Thoracic aorta (tissue), 2 donors: ENCODE measurements at places on chromosomes 1 and 21. TPM values are rescaled to one million over a fixed set of nuclear protein-coding genes. Genes with fewer than 3 reads are reported as not detected.

The LCE1B gene
- not detected for total RNA-seq

The LCE7A gene
- not detected for total RNA-seq

The SPRR2F gene
- not detected for total RNA-seq

The LMX1A gene
- total RNA-seq = not detected

DNA sequence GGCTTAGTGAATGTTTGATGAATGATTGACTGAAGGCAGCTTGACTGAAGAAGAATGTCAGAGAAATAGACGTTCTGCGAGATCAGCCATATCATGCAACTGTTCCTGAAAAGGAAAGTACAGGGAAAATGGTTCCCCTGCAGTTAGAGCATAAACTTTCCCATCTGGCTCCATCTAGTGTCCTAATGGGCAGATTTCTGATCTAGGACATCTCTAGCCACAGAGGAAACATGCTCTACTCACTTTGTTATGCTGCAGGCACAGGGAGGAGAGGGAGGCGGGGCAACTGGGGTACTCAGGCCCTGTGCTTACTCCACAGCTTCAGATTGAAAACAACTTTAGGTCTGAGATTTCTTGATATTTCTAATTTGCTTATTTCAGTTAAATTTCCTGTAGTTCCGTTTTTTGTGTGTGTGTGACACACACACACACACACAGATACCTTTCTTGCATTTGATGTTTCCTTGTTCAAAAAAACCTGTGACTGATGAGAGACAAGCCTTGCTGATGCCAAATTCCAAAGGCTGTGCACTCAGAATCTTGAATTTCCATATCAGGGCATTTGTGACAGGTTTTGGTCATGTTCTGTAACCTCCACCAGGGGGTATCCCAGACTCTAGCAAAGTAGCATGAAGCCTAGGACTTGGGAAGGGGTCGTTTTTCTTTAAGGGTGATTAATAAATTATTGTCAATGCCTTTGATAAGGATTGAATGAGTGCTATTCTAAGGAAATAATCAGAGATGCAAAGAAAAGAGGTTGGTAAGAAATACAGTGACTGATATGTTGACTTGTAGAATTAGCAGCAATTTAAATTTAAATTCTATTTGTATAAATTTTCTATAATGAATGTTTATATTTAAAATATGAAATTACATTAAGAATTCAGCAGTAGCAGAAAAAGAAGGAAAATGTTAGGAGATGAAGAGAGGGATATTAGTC is 139.7 kb upstream of the BEND5 start:
- no peak overlapping the region for H3K27ac ChIP-seq
- no peak for DNase-seq
- H3K36me3 ChIP-seq = no peaks in the 10 kb centered on the region

GRCh38 chr21:30620080-30620479 is 347 bp upstream of the KRTAP20-4 start:
- H3K27ac ChIP-seq = no peak overlapping the region
- H3K36me3 ChIP-seq = no peaks in the 10 kb centered on the region
- no peaks in the 10 kb centered on the region for H3K27me3 ChIP-seq
- no peaks in the 10 kb centered on the region for H3K4me1 ChIP-seq

DNA sequence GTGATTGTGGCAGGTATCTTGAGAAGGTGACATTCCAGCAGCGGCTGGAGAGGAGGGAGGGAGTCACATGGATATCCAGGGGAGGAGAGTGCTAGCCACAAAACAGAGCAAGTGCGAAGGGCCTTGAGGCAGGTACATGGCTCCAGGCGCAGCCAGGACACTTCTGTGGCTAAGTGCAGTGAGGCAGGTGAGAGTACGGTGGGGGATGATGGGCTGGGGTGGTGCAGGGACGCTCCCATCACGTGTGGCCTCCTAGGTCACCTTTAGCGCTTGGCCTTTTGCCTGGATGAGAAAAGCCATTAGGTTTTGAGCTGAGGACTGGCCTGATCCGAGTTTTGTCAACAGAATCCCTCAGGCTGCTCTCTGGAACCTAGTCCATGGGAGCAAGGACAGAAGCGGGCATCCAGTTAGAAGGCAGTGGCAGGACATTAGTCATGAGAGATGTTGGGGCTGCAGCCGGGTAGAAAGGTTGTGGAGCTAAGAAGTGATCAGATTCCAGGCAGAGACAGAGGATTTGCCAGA is 31.6 kb downstream of the SMYD2 start:
- no peaks in the 10 kb centered on the region for H3K27me3 ChIP-seq
- no peak overlapping the region for H3K27ac ChIP-seq
- H3K4me3 ChIP-seq = no peak overlapping the region

DNA sequence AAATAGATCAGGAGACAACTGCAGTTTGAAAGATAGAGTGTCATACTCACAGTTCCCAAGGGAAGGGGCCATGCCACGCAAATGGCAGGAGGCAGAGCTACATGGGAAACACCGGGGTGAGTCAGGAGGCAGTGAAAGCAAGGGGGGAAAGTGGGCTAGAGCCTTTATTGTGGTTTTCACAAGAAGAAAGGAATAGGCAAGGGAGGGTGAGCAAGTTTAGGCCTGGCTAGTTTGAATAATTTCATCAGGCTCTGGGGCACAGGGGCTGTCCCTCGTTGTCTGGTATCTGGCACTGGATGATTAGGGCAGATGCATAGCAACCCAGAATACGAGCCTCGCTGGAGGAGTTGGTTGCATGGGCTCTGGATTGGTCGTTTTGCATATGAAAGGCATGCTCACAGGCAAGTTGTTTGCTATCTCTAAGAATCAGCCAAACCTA is 17.0 kb upstream of the ITLN2 start:
- no peak overlapping the region for H3K4me3 ChIP-seq
- no peak for DNase-seq
- H3K27me3 ChIP-seq = no peaks in the 10 kb centered on the region
- no peaks in the 10 kb centered on the region for H3K36me3 ChIP-seq
- no peaks in the 10 kb centered on the region for H3K4me1 ChIP-seq
- no peak overlapping the region for H3K27ac ChIP-seq

DNA sequence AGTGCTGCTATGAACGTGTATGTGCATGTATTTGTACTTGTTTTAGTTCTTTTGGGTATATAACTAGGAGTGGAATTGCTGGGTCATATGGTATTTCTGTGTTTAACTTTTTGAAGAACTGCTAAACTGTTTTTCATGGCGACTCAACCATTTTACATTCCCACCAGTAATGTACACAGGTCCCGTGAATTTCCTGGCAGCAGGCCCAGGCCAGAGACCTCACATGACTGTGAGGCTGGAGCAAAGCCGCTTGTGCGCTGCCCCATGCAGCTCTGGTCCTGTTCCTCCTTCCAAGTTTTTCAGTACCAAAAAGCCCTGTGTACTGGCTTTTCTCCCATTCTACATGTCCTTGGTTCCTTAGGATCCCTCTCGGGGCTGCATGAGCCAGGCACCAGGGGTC is 29.6 kb downstream of the ACOT11 start:
- H3K4me1 ChIP-seq = peaks cover 28% of the 10 kb centered on the region
- no peak overlapping the region for H3K4me3 ChIP-seq
- peak overlapping the region; percentile 68 for H3K27ac ChIP-seq
- DNase-seq = no peak
- no peaks in the 10 kb centered on the region for H3K36me3 ChIP-seq
- no peaks in the 10 kb centered on the region for H3K27me3 ChIP-seq

GRCh38 chr1:235873045-235873444 is 6.3 kb upstream of the LYST start:
- H3K27ac ChIP-seq = no peak overlapping the region
- no peak for DNase-seq
- H3K4me3 ChIP-seq = no peak overlapping the region

GRCh38 chr1:168443899-168444298 is 99.9 kb downstream of the XCL2 start:
- H3K36me3 ChIP-seq = no peaks in the 10 kb centered on the region
- no peak for DNase-seq
- H3K4me3 ChIP-seq = no peak overlapping the region
- no peaks in the 10 kb centered on the region for H3K4me1 ChIP-seq
- no peaks in the 10 kb centered on the region for H3K27me3 ChIP-seq

DNA sequence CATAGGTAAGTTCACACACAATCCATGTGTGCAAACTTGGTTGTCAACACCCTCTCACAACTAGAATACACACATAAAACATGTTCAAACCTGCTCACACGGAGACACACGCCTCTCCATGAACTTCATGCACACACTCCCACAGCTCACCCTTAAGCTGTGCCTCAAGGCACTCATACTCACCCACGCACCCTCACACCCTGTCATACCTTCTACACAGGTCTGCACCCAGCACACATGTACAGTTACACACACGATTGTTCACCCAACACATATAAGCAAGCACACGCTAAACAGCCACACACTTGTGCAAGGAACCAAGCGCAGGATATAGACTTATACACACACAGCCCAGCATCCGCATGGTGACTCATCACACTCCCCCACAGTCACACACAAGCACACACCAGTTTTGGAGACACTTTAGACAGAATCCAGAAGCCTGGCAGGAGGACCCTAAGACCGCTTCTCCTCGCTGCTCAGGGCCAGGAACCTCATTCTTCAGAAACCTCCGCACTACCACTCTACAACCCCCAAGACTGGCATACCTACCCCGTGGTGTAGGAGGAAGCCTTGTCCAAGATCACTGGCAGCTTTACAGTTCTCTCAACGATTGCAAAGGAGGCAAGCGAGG is 58.7 kb upstream of the ZC3H12A start:
- H3K27ac ChIP-seq = no peak overlapping the region
- no peak for DNase-seq
- no peaks in the 10 kb centered on the region for H3K27me3 ChIP-seq
- no peaks in the 10 kb centered on the region for H3K4me1 ChIP-seq
- H3K36me3 ChIP-seq = no peaks in the 10 kb centered on the region

DNA sequence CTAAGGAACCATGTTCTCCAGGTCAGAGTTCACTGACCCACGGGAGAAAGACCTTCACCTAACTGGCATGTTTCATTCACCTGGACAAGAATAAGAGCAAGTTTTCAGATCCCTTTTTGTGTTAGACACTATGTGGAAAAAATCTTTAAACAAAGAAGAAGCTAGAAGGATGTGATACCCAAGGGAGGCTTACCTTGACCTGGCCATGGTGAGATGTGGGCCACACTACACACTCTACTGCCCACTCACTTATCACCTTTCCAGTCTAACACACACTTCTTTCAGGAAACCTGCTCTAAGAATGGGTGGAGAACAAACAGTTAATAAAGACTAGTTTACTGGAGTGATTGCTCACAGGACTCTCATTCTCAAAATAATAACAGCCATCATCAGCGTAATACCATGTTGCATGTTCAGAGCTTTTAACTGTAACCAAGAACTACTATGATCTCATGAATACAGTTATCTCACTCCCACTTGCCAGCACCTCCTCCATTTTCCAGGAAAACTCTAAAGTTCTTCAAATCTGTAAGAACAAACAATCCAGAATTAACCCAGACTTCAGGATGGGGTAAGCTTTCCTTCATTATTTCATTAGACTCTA is 1.4 kb downstream of the RGS8 start:
- no peaks in the 10 kb centered on the region for H3K36me3 ChIP-seq
- H3K4me3 ChIP-seq = no peak overlapping the region
- H3K27ac ChIP-seq = no peak overlapping the region

DNA sequence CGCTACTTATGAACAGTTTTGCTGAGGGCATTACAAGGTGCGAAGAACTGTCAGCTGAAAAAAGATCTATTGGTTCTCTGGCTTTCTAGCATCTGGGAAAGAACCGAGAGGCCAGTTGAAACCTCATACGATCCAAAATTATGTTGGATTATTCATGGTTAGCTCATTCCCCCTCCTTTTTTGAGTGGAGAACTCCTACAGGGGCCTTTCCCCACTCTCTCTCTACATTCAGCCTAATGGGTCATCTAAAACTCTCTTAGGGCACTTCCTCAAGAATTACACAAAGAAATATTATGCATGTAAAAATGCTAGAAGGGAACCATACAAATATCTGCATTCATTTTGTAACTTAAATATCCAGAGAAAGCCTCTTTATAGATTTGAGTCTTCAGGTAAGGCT is 358.2 kb downstream of the ADGRL2 start:
- no peak for DNase-seq
- H3K36me3 ChIP-seq = no peaks in the 10 kb centered on the region
- H3K27ac ChIP-seq = no peak overlapping the region
- H3K27me3 ChIP-seq = no peaks in the 10 kb centered on the region
- no peak overlapping the region for H3K4me3 ChIP-seq
- H3K4me1 ChIP-seq = peaks cover 11% of the 10 kb centered on the region

DNA sequence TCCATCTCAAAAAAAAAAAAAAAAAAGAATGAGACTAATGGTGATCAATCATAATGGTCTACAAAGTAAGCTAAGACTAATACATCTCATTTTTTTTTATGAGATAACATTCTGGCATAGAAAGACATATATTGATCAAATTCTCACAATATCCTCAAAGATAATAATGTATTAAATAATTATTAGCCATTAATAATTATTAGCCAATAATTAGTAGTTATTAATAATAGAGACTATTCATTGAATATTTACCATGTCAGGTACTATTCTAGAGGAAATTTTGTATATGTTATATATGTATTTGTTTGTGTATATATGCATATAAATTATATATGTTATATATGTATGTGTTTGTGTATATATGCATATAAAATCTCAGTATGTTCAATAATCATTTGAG is 137.7 kb upstream of the PTBP2 start:
- no peak overlapping the region for H3K4me3 ChIP-seq
- no peaks in the 10 kb centered on the region for H3K4me1 ChIP-seq
- H3K36me3 ChIP-seq = no peaks in the 10 kb centered on the region
- no peak overlapping the region for H3K27ac ChIP-seq
- no peaks in the 10 kb centered on the region for H3K27me3 ChIP-seq

DNA sequence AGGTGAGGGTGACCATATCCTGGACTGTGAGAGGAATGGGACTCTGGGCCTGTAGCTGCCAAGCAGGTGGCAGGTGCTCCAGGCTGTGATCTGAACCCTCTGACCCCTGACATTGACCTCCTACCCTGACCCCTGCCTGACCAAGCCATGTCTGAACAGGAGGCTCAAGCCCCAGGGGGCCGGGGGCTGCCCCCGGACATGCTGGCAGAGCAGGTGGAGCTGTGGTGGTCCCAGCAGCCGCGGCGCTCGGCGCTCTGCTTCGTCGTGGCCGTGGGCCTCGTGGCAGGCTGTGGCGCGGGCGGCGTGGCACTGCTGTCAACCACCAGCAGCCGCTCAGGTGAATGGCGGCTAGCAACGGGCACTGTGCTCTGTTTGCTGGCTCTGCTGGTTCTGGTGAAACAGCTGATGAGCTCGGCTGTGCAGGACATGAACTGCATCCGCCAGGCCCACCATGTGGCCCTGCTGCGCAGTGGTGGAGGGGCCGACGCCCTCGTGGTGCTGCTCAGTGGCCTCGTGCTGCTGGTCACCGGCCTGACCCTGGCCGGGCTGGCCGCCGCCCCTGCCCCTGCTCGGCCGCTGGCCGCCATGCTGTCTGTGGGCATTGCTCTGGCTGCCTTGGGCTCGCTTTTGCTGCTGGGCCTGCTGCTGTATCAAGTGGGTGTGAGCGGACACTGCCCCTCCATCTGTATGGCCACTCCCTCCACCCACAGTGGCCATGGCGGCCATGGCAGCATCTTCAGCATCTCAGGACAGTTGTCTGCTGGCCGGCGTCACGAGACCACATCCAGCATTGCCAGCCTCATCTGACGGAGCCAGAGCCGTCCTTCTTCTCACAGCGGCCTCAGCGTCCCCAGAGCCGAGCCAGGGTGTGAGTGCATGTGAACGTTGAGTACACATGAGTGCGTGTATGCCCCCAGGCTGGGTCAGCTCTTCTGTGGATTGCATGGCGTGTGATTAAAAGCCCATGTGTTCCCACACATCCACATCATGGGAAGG is 3.1 kb downstream of the TMEM125 start:
- H3K27ac ChIP-seq = no peak overlapping the region
- H3K4me1 ChIP-seq = no peaks in the 10 kb centered on the region
- DNase-seq = no peak
- H3K4me3 ChIP-seq = no peak overlapping the region
- H3K27me3 ChIP-seq = no peaks in the 10 kb centered on the region

- no peaks in the 10 kb centered on the region for H3K4me1 ChIP-seq
- no peaks in the 10 kb centered on the region for H3K27me3 ChIP-seq
- H3K27ac ChIP-seq = no peak overlapping the region
- DNase-seq = no peak
- no peak overlapping the region for H3K4me3 ChIP-seq
- H3K36me3 ChIP-seq = no peaks in the 10 kb centered on the region
These were observed 9.0 kb upstream of the PTGFRN start for GRCh38 chr1:116900471-116901365.
